Activated T-cell treated with anti-CD3 and anti-CD28 coated beads, Interleukin-2, amount 50 U/mL, for 48 hours (primary cell): ENCODE measurements at places on chromosomes 12 and 14.

- DNase-seq, result no peak
Measured at GRCh38 chr14:26067341-26067740, 530.5 kb downstream of the NOVA1 start.

DNA sequence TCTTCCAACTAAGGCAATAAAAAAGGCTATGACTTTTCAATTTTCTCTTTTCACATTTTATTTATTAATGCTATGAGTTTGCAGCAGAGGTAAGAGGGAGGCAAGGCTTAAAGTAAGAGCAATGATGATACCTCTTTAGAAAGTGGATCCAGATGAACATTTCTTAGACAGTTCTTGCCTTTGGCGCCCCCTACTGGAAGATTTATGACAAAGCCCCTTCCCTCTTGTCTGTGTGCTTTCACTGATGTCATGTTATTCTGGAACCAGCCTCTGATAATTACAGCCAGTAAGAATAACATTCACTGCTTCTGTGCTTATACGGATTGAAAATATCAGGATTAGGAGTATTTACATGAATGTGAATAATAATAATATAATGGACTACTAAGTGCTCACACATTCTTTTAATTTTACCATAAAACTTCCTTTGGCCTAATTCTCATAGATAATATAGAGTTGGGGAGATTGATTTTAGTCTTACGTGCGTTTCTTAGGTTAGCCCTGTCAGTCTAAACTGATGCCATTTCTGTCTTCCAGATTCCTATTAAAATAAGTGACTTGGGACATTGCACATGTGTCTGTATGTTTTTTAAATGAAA lies 1929.9 kb upstream of the SEL1L start:
- DNase-seq, result no peak

DNA sequence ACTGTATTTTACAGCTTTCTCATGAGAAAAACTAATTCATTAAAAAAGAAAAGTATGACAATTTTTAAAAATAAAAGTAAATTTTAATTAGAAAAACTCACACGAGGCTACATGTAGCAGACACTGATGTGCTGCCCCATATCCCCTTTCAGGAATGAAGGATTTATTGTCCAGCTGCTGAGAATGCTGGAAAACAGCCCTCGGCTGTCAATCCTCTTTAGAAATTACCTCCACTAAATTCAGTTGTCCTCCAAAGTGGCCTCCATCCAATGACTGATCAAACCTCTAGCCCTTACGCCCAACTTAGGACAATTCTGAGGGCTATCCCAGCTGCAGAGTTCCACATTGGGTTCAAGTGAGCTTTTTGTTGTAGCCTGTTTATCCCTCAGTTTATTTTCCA lies 29.8 kb upstream of the AP4S1 start:
- no peak for DNase-seq

- no peak for DNase-seq
Measured at GRCh38 chr14:35196571-35196970, 74.2 kb downstream of the PRORP start.

DNA sequence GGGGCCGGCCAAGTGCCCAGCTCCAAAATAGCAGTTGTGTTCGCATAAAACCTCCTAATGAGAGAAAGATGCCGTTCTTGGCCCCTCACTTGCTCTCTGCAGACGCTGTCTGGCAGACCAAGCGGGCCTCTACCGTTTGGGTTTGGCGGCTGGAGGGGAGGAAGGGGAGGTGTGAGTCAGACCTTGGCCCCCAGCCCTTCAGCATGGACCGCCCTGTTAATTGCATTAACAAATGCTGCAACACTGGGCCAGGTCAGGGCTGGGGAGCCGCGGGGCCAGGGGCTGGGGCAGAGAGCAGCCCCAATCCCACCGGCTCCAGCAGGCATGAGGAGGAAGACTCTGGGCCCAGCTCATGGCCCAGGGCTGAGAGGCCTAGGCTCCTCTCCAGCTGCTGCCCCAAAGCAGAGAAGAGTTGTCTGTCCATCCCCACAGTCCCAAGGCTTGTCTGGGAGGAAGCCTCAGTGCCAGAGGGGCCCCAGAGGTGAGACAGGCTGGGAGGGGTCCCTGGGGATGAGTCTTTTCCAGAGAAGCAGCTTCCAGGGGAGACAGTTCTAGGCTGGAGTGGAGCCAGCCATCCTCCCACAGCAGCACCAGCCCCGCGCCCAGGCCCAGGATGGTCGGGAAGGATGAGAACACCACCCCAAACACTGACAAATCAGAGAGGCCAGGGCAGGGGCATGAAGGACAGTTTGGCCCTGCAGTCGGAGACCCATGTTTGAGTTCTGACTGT lies 16.9 kb downstream of the LTBP2 start:
- DNase-seq, result no peak

DNA sequence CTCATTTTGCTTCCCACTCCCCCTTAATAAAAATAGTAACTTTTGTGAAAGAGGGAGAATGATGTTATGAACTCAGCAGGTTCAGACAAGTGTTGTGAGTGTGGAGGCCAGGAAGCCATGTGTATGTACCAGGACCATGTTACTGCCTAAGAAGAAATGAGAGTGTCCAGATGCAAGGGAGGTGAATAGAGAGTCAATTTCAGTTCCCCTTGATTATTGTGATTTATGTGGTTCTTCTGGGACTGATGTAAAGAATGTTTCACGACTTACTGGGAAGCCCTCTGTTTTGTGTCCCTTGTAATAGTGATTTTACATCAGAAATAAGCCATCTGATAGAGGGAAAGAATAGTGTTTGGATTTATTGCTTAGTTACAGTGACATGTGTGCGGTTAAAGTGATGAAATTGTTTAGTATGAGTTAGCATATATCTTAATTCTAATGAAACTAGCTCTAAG lies 32.5 kb downstream of the FBXO34 start:
- no peak for DNase-seq

DNA sequence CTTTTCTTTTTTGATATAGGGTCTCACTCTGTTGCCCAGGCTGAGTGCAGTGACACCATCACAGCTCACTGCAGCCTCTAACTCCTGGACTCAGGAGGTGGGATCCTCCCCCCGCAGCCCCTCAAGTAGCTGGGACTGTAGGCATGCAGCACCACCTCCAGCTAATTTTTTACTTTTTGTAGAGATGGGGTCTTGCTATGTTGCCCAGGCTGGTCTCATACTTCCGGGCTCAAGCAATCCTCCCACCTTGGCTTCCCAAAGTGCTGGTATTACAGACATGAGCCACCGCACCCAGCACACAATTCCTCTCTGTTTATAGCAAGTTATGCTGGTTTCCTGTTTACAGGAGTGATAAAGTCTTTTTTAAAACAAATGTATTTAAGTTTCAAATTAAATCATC lies 39.5 kb upstream of the HIF1A start:
- DNase-seq, result no peak
